Hypothalamus (tissue), 51 donors: ENCODE measurements at places on chromosomes 13 and 19.

DNA sequence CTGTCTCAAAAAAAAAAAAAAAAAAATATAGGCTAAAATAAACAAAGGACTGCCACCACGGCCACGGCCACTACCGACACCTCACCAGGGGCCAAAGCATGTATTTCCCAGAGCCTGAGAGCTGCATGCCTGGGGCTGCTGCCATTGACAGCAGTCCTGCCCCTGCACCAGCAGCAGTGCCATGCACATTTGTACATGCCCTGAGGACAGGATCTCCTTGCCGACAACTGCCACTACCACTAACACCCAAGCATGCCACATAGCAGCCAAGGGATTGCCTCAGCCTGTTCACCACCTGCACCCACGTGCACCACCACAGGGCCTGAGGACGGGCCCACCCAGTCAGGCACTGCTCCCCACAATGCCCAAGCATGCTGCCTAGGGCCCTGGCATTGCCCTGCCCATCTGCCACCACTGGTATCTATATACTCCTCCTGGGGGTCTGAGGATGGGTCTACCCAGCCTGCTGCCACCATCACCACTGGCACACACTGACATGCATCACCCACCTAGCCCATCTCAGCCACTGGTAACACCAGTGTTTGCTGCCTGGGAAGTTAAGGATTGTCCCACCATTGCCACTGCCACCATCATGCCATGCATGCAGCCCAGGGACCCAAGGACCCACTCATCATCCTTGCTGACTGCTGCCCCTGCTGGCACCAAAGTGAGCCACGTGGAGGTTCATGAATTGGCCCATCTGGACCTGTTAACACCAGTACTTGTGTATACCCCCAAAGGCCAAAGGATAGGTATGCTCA lies 10.6 kb upstream of the NUP62 start:
- no peak for DNase-seq

DNA sequence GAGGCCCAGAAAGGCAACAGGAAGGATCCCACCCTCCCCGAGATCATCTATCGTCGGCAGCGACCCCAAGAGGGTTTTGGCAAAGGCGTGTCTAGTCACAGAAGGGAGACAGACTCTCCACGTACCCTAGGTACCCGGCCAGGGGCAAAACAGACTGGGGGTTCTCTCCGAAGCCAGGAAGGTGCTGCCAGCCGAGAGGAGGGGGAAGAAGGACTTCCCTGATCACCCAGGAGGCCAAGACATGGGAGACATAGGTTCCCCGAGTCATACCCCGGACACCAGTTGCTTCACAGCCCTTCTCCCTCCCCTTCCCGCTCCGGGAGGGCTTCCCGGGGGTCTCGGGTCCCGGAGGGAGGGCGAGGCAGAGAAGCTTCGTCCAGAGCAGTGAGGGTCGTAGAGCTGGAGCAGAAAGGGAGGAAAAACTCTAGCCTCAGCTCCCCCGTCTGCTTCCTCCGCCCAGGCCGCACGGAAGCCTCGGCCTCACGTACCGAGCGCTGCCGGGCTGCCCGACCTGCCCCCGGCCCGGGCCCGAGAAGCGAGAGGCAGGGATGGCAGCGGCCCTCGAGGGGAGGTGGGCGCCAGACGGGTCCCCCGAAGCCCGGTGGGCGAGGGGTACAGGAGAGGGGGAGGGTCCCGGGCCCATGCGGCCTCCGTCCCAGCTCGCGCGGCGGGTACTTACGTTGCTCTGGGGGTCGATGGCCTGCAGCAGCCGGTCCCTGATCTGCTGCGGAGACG lies 644 bp downstream of the MED26 start:
- no peak for DNase-seq

DNA sequence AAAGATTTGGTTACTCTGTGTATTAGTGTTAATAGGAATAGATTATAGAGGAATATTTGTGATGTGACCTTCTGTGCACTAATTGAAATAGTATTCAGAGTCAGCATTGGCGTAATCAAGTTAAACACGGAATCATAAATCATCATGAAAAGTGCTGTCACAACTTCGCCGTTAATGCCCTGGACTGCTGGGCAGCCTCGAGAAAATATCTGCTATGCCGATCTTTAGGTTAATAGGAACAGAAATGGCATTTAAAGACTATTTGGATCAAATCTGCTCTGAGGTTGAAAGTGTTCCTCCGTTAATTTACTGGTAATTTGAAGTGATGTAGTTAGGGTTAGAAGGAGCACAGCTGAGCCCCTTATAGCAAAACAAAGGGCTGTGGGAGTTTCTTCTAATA lies 219.0 kb downstream of the MZT1 start:
- no peak for DNase-seq

- DNase-seq: no peak
Observed at GRCh38 chr19:43731346-43731745, 15.5 kb downstream of the IRGC start.

GRCh38 chr19:44785993-44786392 lies 8.3 kb downstream of the CBLC start:
- DNase-seq: no peak

DNA sequence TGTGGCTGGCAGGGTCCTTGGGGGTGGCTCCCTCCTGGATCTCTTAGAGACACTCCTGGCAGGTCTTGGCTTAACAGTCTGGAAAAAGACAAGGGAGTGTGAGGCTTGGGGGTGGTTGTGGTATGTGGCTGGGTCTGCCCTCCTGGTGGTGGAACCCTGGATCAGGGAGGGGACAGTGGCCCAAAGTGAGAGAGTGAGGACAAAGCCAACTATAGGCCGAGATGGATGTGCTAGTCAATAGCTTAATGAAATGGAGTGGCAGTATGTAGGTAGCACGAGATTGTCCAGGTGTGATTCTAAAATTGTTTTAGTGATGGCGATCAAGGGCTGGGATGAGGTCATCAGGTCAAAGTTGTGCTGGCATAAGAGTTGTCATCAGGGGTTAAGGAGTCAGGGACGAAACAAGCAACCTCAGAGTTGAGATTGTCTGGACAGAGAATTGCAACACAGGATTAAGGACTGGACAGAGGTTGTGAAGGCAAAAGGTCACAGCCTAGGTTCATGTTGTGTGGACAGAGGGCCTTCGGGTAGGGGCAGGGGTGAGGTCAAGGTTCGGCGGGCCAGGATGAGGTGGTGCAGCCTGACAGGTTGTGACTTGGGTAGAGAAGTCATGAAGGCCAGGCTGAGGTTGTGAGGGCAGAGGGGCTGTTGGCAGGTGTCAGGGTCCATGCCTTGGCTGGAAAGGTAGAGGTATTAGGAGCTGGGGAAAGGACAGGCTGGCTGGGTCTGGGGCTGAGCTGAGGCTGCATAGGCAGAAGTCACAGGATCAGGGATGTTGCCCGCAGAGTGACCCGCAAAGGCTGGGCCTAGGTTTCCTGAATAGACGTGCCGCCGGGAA lies 4.5 kb upstream of the RASAL3 start:
- DNase-seq: no peak

DNA sequence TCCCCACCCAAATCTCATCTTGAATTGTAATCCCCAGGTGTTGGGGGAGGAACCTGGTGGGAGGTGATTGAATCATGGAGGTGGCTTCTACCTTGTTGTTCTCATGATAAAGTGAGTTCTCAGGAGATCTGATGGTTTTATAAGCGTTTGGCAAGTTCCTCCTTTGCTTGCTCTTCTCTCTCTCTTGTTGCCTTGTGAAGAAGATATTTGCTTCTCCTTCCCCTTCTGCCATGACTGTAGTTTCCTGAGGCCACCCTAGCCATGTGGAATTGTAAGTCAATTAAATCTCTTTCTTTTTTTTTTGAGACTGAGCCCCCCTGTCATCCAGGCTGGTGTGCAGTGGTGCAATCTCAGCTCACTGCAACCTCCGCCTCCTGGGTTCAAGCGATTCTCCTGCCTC lies 34.4 kb downstream of the VSTM1 start:
- no peak for DNase-seq

DNA sequence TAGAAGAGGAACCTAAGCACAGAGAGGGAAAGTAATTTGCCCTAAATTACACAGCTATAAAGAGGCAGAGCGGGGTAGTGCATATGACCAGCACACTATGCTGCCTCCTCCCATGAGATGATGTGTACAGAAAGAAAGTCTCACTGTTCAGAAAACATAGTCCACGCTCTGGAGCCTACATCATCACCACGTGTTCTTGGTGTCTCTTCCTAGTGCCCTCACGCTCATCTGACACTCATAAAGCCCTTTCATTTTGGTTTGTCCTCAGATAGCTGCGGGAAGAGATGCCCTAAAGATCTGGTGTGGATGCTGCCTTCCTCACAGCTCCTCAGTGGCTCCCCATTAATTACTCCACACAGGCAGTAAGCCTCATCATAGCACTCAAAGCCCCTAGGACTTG lies 27.4 kb upstream of the SIAH3 start:
- DNase-seq: no peak

DNA sequence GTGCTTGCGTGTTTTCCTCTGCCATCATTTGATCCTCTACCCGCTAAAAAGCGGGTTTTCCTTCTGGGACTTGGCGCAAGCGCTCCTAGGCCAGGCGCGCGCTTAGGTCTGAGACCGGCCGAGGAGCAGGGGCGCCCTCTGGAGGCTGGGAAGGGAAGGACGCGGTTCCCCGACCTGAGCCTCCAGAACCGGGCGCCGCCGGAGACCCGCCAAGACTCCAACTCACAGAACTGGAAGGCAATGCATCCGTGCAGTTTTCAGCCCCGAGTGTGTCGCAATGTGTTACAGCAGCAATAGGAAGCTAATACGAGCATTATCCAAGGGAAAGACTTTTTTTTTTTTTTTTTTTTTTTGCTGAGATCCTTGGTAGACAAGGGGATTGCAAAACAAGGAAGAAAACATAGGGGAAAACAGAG lies 190.9 kb downstream of the COL4A1 start:
- DNase-seq: no peak

GRCh38 chr19:37692956-37693620 lies 26.5 kb downstream of the ZNF607 start:
- no peak for DNase-seq

- no peak for DNase-seq
Observed at GRCh38 chr13:94664889-94665288, 47.5 kb downstream of the SOX21 start.

GRCh38 chr13:32895296-32895695 lies 120.9 kb upstream of the KL start:
- no peak for DNase-seq

GRCh38 chr13:42533336-42533591 lies 40.7 kb upstream of the TNFSF11 start:
- DNase-seq: no peak

DNA sequence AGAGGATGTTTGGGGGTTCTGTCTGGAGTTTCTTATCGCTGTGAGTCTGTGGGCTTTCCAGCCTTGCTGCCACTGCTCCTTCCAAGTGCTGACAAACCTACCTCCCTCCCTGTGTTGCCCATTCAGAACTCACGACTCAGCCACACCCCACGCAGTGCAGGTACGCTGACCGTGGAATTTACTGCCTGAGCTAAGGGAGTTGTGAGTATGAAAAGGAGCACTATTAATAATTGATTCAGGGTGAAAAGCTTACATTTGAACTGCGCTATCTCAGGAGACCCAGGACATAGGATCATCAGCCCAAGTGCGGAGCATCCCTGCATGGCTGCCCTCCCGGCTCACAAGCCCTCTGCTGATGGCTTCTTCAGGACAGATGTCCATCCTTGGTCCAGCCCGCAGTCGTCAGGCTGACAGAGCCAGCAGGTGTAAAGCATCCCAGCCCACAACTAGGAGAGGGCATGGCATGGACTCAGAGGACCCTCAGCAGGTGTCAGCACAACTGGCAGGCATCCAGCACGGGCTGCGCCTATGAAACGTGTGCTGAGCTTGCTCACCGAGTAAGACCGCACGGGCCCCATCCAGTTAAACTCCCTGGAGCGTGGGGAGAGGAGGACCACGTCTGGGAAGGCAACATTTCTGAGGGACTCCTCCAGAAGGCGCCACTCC lies 244.0 kb downstream of the COL4A1 start:
- no peak for DNase-seq

DNA sequence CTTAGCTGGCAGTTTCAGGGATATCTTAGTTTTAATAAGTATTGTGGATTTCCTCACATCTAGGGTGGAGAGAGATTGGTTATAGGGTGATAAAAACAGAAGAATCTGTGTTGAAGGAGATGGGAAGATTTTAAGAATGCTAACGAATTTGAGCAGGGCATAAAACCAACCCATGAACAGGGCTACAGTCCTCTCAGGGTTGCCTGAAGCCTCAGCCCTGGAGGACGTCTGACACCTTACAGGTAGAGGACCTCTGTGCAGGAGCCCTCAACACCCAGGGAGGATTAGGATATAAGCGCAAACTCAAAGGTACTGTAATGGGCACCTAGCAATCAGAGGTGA lies 461 bp upstream of the WASF3 start:
- DNase-seq: no peak

DNA sequence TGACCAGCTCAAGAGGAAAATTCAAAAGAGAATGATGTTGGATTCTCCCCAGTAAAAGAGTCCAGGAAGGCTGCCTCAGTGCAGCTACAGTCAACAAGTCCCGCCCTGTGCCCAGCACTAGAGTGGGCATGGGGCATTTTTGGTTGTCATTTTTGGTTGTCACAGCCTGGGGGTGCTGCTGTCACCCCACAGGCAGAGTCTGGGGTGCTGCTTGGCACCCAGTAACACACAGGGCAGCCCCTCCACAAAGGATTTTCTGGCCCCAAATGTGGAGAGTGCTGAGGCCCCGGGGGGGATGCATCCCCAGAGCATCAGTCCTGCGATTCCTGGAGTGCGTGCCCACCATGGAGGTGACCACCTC lies 28.2 kb upstream of the TMEM255B start:
- no peak for DNase-seq

DNA sequence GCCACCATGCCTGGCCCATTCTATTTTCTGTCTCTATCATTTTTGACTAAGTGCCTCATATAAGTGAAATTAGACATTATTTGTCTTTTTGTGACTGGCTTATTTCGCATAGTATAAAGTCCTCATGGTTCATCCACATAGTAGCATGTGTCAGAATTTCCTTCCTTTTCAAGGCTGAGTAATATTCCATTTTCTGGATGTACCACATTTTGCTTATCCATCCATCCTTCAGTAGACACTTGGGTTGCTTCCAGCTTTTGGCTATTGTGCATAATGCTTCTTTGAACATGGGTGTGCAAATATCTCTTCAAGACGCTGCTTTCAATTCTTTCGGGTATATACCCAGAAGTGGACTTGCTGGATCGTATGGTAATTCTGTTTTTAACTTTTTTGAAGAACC lies 51.5 kb upstream of the USE1 start:
- no peak for DNase-seq

DNA sequence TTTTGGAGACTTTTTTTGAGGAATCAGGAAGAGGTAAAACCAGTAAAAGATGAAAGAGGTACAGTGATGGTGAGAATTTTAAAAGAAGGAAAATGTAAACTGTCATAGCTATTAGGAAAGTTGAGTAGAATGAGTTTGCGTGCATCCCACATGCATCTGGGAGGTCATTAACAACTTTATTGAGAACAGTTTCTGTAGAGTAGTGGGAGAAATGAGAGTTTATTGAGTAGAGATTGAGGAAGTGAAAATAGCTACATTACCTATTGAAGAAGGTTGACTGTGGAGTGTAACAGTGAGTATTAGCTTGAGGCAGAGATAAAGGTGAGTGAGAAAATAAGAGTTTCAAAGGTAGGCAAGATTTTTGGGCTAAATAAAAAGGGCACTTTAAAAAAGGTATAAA lies 38.7 kb downstream of the BRCA2 start:
- DNase-seq: no peak

DNA sequence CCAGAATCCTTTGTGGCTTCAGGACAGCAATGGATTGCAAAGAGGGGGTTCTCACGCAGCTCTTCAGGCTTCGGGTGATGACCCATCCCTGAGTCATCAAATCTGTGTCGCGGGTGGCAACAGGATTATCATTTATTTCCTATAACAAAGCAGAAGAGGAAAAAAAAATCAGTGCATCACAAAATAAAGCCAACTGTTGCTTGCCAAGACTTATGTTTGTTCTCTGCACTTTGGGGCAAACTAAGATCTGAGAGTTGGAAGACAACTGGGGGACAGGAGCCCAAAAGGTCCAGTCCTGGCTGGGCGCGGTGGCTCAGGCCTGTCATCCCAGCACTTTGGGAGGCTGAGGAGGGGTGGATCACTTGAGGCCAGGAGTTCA lies 6.4 kb downstream of the GNA15 start:
- DNase-seq: no peak
